Activated CD4-positive, alpha-beta T cell treated with anti-CD3 and anti-CD28 coated beads, Interleukin-2, Interleukin-6, amounts not matched to agents 100 ng/mL and 50 ng/mL, durations not matched to agents 16 hours and 8 hours (primary cell): ENCODE measurements at places on chromosomes 7 and 10.

DNA sequence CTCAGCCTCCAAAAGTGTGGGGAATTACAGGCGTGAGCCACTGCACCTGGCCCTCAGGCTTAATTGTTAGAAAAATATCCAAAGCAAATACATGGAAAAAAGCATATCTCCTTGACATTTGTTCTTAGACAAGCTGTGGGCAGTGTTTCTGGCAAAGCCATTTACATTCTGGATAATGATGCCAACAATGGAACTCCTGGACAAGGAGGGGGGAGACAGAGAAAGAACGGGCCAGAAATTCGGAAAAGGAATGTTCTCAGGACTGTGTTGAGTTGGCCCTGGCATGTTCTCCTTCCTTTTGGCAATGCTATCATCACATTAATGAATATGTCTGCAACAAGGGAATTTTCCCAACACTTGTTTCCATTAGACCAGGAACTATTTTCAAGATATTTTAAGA, 88.7 kb downstream of the UBE2H start:
- DNase-seq = no peak

GRCh38 chr7:45367026-45367425, 207.1 kb upstream of the ADCY1 start:
- no peak for DNase-seq

DNA sequence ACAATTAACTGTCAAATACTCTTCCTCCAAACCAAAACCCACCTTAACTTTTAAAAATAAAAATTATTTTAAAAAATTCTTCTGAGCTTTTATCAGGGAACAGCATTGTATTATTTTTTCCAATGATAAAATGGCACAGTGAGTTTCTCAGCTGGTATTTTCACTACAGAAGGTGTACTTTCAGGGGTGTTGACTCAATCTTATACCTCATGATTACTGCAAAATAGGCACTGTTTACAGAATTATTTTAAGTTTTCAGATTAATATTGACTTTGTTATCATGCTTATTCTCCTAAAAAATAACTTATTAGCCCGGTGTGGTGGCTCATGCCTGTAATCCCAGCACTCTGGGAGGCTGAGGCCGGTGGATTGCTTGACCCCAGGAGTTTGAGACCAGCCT, 24.3 kb downstream of the RHEB start:
- no peak for DNase-seq

DNA sequence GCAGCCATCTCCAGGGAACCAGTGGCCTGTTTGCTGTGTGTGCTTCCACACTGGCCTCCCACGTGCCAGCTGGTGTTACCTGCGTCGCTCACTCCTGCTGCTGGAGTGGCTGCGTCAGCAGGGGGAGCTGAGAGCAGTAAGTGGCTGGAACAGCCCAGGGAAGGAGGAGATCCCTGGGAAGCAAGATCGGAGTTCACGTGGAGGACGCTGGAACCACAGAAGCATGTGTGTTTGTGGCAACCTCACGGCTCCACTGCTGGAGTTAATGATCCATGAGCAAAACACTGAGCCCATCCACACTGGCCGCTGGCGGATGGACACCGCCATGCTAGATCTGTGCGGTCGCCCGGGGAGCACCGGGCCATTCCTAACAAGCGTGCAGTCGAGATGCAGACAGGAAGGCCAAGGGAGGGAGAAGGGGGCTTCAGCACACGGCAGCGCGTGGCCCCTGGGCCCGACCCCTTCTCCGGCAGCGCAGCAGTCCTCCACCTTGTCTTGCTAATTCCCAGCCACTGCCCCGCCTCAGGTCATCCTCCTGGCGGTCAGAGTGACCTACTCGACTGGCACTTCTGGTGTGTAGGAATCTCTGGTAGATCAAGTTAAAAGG, 68.5 kb upstream of the EEPD1 start:
- no peak for DNase-seq
